LHCN-M2 (cell line): ENCODE measurements at places on chromosomes 4 and X. TPM values are rescaled to one million over a fixed set of nuclear protein-coding genes. Genes with fewer than 3 reads are reported as not detected.

NUDT10 gene
- total RNA-seq, result 1.1 and 1.2 TPM in 2 replicates

CDKL2 gene
- total RNA-seq, result 0.06 and 1.0 TPM in 2 replicates

MAGEB17 gene
- total RNA-seq, result 0.13 TPM in 1 of 2 replicates, not detected in the other

FGD1 gene
- total RNA-seq, result 6.4 and 7.1 TPM in 2 replicates

TACR3 gene
- total RNA-seq, result 0.06 and 0.17 TPM in 2 replicates

AMBN gene
- not detected in 2 replicates for total RNA-seq

SLC34A2 gene
- total RNA-seq, result not detected in 2 replicates

FAM199X gene
- 20.6 and 22.5 TPM in 2 replicates for total RNA-seq

FGFBP2 gene
- not detected in 2 replicates for total RNA-seq

TLR8 gene
- not detected in 2 replicates for total RNA-seq

GAGE12F gene
- not detected in 2 replicates for total RNA-seq

TRIM75 gene
- total RNA-seq, result 0.11 and 0.13 TPM in 2 replicates

LARP7 gene
- total RNA-seq, result 37.4 and 47.8 TPM in 2 replicates

SUPT20HL1 gene
- not detected in 2 replicates for total RNA-seq

COL25A1 gene
- 21.3 and 23.0 TPM in 2 replicates for total RNA-seq

SPRY1 gene
- 6.2 and 13.5 TPM in 2 replicates for total RNA-seq

MND1 gene
- total RNA-seq, result 15.8 and 20.5 TPM in 2 replicates

CLRN2 gene
- total RNA-seq, result not detected in 2 replicates

CTPS2 gene
- 9.2 and 10.8 TPM in 2 replicates for total RNA-seq

EDNRA gene
- 36.5 and 39.5 TPM in 2 replicates for total RNA-seq

POLN gene
- 1.9 and 2.1 TPM in 2 replicates for total RNA-seq

USP26 gene
- total RNA-seq, result not detected in 2 replicates

ARHGEF38 gene
- total RNA-seq, result not detected in 2 replicates

SYP gene
- total RNA-seq, result 1.4 and 2.0 TPM in 2 replicates

FAM47A gene
- not detected in 2 replicates for total RNA-seq

SOWAHB gene
- total RNA-seq, result not detected in 2 replicates

ADGRL3 gene
- 0.11 TPM in 1 of 2 replicates, not detected in the other for total RNA-seq

BEX5 gene
- total RNA-seq, result not detected in 2 replicates
